ENCODE measurements at places on chromosomes 7 and 10. TPM values are rescaled to one million over a fixed set of nuclear protein-coding genes. Genes with fewer than 3 reads are reported as not detected.

The KIAA1549 gene
- total RNA-seq, result 1.7 TPM

The PNLIPRP2 gene
- total RNA-seq, result not detected

The TRIM74 gene
- 0.09 TPM for total RNA-seq

The FZD1 gene
- total RNA-seq, result 3.3 TPM

The TMEM139 gene
- not detected for total RNA-seq

Data from dermis lymphatic vessel endothelial cell (primary cell).